ENCODE measurements at places on chromosomes 3 and 15.

GRCh38 chr15:93007994-93008393 is 81.0 kb downstream of the RGMA start:
- no peak for DNase-seq

DNA sequence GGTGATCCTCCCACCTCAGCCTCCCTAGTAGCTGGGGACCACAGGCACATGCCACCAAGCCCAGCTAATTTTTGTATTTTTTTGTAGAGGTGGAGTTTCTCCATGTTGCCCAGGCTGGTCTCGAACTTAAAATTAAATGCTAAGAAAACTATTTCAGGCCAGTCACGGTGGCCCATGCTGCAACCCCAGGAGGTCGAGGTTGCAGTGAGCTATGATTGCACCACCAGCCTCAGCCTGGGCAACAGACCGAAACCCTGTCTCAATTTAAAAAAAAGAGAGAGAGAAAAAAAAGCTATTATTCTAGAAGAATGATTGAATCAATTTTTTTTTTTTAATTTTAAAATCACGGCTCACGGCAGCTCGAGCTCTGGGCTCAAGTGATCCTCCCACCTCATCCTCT is 4.7 kb downstream of the SLC51A start:
- DNase-seq, result no peak

- DNase-seq, result no peak
Observed at GRCh38 chr3:155676252-155676981, 68.5 kb downstream of the PLCH1 start.

DNA sequence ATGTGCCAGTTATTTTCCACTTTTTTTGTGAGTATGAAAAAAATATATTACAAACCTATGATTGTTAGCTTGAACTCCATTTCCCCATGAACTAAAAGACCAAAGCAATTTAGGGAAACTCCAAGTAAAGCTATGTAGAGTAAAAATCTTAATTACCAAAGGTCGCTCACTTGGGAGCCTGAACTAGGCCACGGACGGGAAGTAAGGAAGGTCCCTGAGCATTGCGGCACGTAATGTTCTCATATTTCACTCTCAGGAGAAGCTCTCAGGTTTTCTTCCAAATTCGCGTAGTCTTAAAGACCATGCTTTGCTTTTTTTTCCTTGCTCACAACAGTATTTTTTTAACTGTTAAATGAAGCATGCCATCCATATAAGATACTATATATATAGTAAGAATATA is 215.3 kb upstream of the RARB start:
- DNase-seq, result no peak

- DNase-seq, result no peak
Observed at GRCh38 chr3:148815316-148816110, 12.1 kb upstream of the CPB1 start.
